CMK (cell line): ENCODE measurements at places on chromosomes 16 and 17.
A peak's percentile ranks its signal among the peaks of the same experiment; 100 is the strongest.

DNA sequence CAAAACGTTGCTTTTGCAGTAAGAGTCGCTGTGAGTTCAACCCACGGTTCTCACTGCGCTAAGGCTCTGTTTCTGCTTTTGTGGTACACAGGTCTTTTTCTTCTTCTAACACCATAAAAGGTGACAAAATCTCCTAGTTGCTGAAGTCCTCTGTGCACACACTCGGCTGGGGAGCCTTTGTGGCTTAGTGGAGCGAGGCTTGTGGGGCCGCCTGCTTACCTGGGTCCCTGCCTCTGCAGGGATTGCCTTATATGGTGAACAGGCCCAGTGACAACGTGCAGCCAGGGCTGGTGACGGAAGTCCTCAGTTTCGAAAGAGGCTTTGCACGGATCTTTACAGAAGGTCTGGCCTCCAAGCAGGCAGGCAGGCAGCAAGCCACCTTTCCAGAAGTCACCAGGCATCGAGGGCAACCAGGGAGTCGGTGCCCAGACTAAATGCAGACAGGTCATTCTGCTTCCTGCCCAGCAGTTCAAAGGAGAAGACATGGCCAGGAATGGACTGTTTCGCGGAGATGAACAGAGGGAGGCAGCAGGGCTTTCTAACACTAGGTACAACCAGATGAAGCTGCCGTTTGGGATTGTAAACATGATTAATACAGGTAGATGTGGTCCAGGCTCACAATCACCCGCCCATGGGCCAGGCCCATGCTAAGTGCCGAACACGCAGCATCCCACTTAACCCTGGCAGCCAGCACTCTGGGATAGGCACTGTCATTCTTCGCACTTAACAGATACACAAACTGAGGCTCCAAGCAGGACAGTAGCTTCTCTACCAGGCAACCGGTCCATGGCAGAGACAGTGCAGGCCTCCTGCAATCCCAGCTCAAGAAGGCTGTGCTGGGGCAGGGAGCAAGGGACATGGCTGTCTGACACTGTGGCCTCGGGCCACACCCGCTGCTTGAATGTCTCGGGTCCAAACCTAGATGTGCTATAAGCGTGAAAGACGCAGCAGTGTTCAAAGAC lies 10.7 kb upstream of the MEAK7 start:
- DNase-seq: no peak

DNA sequence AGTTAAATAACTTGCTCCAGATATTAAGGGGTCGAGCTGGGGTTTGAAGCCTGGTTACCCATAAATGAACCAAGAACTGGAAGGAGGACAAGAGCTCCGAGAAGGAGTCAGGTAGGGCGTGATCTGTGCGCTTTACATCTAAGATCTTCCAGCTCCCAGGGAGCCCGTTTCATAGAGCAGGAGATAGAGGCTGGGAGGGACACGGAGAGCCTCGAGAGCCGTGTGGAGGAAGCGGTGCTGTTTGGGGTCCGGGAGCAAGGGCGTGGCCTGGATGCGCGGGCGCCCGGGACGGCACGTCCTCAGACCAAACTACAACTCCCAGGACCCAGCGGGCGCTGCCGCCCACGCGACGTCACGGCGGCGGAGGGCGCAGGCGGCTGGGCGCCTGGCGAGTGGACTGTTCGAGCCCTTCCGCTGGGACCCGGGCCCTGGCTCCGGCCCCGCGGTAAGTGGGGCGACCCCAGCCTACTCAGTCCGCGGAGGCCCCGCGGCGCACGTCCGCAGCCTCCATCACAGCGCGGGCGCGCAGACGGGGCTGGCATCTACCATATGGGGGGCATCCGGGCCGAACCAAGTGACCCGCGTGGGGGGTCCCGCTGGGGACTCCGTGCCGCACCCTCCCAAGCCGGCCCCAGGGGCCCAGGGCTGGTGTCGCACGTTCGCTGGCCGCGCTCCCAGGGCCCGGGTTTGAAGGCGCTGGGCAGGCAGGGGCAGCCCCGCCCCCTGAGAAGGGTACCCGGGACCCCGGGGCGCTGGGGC lies at the start of gene BCKDK:
Gene BCKDK, plus strand, starts transcription at position 352 of the 759 bp plus-strand sequence. CDS start 838 bp downstream, outside the sequence.
- DNase-seq: peak; percentile 77

DNA sequence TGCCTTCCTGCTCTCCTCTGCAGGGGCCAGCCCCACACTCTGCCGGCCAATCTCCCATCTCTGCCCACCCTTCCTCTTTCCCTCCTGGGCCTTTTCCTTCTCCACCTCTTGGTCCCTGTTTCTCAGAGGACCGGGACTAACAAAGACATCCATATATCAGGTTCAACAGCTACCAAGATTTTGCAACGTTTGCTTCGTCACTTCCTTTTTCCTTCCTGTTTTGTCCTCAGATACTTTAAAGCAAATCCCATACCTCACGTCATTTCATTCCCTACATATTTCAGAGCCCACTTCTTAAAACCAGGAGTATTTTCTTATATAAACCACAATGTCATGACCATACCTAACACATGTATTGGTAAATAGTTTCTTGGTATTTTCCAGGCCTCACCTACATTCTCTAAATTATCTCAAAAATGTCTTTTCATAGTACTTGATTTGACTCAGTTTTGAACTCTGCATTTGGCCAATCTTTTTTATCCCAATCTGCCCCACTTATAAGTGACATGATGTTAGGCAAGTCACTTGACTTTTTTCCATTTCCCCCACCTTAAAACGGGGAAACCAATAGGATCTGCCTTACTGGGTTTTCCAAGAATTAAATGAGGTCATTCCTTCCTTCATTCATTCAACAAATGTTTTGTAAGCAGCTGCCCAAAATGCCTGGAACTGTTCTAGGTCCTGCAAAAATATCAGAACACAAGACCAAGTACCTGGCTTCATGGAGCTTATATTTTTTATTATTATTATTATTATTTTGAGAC lies 7.2 kb upstream of the USP10 start:
- DNase-seq: no peak

DNA sequence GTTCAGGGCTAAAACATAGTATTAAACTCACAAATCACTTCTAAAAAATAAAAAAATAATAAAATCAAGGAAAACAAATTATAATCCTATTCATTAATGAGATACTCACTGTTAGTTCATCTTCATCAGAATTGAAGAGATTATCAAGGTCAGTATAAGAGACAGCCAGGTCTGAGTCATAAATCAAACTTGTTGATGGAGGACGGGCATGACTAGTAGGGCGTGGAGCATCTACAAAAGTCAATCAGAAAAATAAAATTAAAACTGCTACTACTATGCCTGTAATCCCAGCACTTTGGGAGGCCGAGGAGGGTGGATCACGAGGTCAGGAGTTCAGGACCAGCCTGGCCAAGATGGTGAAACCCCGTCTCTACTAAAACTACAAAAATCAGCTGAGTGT lies 59.1 kb upstream of the INTS2 start:
- DNase-seq: no peak

GRCh38 chr17:77618731-77619130 lies 339.8 kb upstream of the TNRC6C start:
- no peak for DNase-seq

GRCh38 chr16:57821149-57821971 lies 19.1 kb upstream of the KIFC3 start:
- no peak for DNase-seq

DNA sequence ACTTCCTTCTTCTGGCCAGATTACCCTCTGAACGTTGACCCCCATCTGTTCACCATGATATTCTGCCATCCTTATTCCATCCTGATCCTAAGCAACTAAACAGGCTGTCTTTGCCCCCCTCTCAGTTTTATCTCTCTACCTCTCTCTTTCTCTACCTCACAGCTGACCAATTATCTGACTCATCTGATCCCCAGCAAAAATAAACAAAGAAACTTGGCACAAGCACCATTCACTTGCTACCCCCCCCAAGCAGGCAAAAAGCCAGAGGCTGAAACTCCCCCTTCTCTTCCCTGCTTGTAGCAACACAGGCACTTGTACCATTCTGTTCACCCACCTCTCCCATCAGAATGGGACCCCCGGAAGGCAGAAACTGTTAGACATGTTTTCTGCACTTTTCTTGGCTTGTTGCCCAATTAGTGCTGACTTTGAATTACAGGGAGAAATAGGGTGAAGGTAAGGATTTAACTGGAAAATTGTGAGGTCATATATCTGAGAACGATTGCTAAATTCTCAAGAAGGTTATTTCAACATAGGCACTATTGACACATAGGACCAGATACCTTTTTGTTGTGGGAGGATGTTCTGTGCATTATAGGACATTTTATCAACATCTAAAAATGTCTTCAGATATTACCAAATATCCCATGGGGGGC lies 163.2 kb downstream of the TOX3 start:
- DNase-seq: no peak

DNA sequence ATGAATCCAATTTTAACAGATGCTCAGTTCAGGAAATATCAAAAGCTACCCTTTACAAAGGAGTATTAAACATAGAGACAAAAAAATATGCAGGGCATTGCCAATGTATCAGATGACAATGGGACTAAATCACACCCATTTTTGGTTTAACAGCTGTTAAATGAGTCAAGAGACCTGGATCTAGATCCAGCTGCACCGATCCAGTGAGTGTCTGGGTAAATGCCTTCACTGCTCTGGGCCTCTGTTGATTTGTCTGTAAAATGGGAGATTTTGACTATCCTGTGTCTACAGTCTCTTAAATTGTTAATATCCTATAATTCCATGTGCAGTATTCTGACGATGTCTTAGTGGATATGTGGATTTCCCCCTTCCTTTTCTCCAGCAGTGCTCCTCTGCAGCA lies 16.4 kb downstream of the KRT23 start:
- no peak for DNase-seq

GRCh38 chr17:75039238-75039637 lies 7.5 kb downstream of the ATP5PD start:
- no peak for DNase-seq

GRCh38 chr17:80561541-80562114 lies 17.0 kb downstream of the RPTOR start:
- no peak for DNase-seq

GRCh38 chr17:38886643-38887010 lies 16.8 kb downstream of the LASP1 start:
- DNase-seq: no peak

- no peak for DNase-seq
These were observed 99.0 kb downstream of the C16orf78 start for GRCh38 chr16:49472598-49472997.

DNA sequence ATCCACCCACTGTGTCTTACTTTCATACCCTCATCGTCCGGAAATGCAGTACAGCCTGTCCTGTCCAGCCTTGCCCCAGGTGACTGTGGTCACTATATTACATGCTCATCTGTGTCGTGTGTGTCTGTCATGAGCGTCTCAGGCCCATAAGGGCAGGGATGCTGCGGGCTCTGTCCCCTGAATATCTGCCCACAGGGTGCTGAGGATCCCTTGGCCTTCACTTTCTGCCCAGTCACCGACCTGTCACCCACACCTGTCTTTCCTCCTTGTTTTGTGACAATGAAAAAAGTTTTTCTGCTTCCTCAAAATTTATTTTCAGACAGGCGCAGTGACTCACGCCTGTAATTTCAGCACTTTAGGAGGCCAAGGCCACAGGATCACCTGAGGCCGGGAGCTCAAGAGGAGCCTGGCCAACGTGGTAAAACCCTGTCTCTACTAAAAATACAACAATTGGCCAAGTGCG lies 1.4 kb upstream of the CTRB1 start:
- DNase-seq: no peak

DNA sequence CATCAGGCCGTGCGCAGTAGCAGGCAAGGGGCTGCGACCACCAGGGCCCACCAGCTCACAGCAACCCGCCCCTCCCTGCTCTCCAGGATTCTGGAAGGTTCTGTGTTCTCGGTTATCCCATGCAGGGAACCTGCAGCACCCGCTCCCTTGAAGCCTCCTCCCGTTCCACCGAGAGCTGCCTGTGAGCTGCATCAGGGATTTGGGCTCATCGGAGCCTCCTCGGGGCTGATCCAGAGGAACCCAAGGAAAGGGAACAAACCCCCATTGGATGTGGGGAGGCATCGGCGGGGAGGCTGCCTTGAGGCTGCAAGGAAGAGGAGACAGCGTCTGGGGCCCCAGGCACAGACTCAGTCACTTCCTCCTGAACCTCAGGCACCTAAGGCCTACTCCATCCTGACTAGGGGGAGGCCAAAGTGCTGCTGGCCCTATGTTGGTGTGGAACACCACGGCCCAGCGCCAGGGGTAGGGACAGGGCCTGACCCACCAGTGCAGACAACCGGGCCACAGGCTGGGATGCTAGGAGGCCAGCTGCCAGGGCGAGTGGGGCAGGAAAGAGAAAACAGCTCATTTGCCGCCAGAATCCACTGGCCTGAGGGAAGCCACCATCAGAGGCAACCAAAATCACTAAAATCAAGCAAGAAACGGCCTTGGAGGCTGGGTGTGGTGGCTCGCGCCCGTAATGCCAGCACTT lies 14.4 kb upstream of the LGALS3BP start:
- no peak for DNase-seq
